Globus pallidus (tissue), 1 donor: ENCODE measurements at places on chromosomes 5 and 9.

DNA sequence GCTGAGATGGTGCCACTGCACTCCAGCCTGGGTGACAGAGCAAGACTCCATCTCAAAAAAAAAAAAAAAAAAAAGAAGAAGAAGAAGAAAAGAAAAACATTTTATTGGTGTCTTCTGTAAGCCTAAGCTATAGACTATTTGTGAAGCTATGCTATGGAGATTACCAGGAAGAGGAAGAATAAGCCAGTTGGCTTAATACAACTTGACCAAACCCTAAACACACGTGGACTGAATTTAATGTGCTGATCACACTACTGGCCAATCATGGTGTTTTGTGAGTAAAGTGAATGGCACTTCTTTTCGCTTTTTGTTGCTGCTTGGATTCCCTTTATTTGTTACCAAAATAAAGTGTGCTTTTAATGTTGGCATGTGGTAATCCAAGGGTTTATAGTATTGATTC, 49.9 kb downstream of the GGTA1 start:
- DNase-seq: no peak

- DNase-seq: no peak
Observed at GRCh38 chr9:87564111-87564510, 66.4 kb downstream of the DAPK1 start.

DNA sequence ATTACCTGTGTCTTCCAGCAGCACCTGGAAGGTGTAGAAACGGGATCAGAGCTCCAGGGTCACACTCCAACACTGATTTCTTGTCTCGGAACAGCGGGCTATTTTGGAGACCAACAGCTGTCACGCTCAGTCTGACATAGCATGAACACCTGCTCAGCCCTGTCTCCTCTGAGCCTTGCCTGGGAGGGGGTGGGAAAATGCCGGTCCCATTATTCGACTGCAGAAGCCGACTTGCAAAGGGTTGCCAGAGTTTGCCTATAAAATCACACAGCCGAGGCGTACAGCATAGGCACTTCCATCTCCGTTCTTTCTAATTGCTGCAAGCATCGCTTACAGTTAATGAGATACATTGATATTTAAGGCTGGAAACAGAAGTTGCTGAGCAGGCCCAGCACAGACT, 300.8 kb upstream of the MSX2 start:
- DNase-seq: no peak

DNA sequence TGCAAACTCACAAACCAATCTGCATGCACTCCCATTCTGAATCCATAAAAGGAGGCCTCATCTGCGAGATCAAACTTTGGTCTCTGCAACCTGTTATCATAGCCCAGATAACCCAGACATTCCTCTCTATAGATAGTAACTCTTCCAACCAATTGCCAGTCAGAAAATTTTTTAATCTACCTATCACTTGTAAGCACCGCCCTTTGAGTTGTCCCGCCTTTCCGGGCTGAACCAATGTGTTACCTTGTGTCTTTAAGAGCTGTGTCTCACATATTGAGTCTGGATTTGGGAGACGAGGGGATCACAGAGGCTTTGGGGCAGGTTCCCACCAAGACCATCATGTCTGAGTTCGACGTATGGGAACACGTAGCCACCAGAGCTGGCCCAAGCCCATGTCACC, 91.1 kb upstream of the PPP1R26 start:
- DNase-seq: no peak

- no peak for DNase-seq
Observed at GRCh38 chr5:107169867-107170266, 500.9 kb downstream of the EFNA5 start.
